ENCODE measurements at places on chromosomes 3 and 15. TPM values are rescaled to one million over a fixed set of nuclear protein-coding genes. Genes with fewer than 3 reads are reported as not detected.

WNT7A gene
- not detected for total RNA-seq

UQCC5 gene
- total RNA-seq = 3.0 TPM

CCK gene
- total RNA-seq = not detected

SLC28A1 gene
- total RNA-seq = not detected

IL17RD gene
- total RNA-seq = 3.0 TPM

LDHAL6B gene
- total RNA-seq = not detected

HTR3E gene
- not detected for total RNA-seq

DENND4A gene
- 22.9 TPM for total RNA-seq

SGO1 gene
- total RNA-seq = 4.9 TPM

ADAMTS9 gene
- 6.5 TPM for total RNA-seq

AGBL1 gene
- total RNA-seq = not detected

MUSTN1 gene
- total RNA-seq = not detected

FBXW12 gene
- not detected for total RNA-seq

ARGFX gene
- total RNA-seq = not detected

TGM4 gene
- not detected for total RNA-seq

MINAR1 gene
- total RNA-seq = 1.8 TPM

PDZRN3 gene
- total RNA-seq = 12.3 TPM

CHAC1 gene
- 41.9 TPM for total RNA-seq

NR2E3 gene
- total RNA-seq = under 0.01 TPM

PLCB2 gene
- total RNA-seq = not detected

ATP13A5 gene
- total RNA-seq = not detected

CCR8 gene
- not detected for total RNA-seq

CYB561D2 gene
- total RNA-seq = 44.8 TPM

IL20RB gene
- 0.59 TPM for total RNA-seq

NOP10 gene
- total RNA-seq = 116 TPM

TAGLN3 gene
- 1.8 TPM for total RNA-seq

SPTBN5 gene
- 1.8 TPM for total RNA-seq

LIPH gene
- not detected for total RNA-seq

PLSCR5 gene
- total RNA-seq = not detected

ASB14 gene
- total RNA-seq = 0.05 TPM

SLC51B gene
- not detected for total RNA-seq

DNAH12 gene
- total RNA-seq = 0.37 TPM

THAP10 gene
- 0.89 TPM for total RNA-seq

FAM107A gene
- not detected for total RNA-seq

PP2D1 gene
- not detected for total RNA-seq

AMOTL2 gene
- 160 TPM for total RNA-seq

TRIM42 gene
- not detected for total RNA-seq
